ENCODE measurements at places on chromosomes 11 and 22.

DNA sequence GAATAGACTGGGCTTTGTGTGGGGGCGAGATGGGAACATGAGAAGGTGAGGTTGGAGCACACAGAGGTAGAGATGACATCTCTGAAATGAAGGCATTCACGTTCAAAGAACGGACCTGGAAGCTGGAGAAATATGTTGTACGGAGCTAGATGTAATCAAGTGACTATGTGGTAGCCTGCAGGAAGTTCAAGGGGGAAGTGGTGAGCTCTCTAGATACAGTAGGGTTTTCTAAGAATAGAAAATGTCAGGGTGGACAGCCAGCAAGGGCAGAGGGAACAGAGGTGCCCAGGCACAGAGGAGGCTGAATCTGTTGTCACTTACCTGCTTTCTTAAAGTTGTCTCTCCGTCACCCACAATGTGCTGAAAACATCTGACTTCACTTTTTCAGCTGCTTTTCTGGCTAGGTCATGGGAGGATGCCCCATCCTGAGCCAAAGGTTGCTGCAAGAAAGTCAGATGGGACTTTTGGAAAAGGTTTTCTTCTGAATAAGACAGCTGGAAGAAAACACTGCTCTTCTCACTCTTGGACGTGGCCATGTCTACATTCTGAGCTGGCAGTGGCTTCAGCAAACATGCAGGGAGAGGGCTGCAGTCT, 171.5 kb upstream of the B3GAT1 start:
- H3K36me3 ChIP-seq = no peaks in the 10 kb centered on the region
- no peak for DNase-seq
- H3K4me3 ChIP-seq = no peak overlapping the region
- H3K4me1 ChIP-seq = no peaks in the 10 kb centered on the region
- no peak overlapping the region for H3K27ac ChIP-seq
- peaks cover 6% of the 10 kb centered on the region for H3K27me3 ChIP-seq

- no peak for DNase-seq
- H3K4me1 ChIP-seq = no peaks in the 10 kb centered on the region
- H3K27me3 ChIP-seq = no peaks in the 10 kb centered on the region
These were observed 349.8 kb upstream of the PITPNB start for GRCh38 chr22:28268850-28269249.

- H3K4me3 ChIP-seq = no peak overlapping the region
- DNase-seq = no peak
- H3K4me1 ChIP-seq = no peaks in the 10 kb centered on the region
These were observed 14.0 kb downstream of the PSMD13 start for GRCh38 chr11:250740-251299.

GRCh38 chr11:911031-911889, 650 bp upstream of the CHID1 start:
- peak overlapping the region; percentile 80 for H3K27ac ChIP-seq
- H3K4me3 ChIP-seq = peak overlapping the region; percentile 82
- peaks cover 17% of the 10 kb centered on the region for H3K4me1 ChIP-seq
- H3K27me3 ChIP-seq = no peaks in the 10 kb centered on the region
- DNase-seq = no peak
- no peaks in the 10 kb centered on the region for H3K36me3 ChIP-seq

GRCh38 chr11:34267013-34267412, 90.8 kb downstream of the ABTB2 start:
- no peak for DNase-seq
- H3K4me1 ChIP-seq = peaks cover 51% of the 10 kb centered on the region
- H3K4me3 ChIP-seq = no peak overlapping the region

GRCh38 chr11:118597556-118597955, 9.9 kb upstream of the PHLDB1 start:
- H3K4me3 ChIP-seq = no peak overlapping the region
- H3K27me3 ChIP-seq = no peaks in the 10 kb centered on the region
- no peaks in the 10 kb centered on the region for H3K4me1 ChIP-seq
- DNase-seq = no peak

DNA sequence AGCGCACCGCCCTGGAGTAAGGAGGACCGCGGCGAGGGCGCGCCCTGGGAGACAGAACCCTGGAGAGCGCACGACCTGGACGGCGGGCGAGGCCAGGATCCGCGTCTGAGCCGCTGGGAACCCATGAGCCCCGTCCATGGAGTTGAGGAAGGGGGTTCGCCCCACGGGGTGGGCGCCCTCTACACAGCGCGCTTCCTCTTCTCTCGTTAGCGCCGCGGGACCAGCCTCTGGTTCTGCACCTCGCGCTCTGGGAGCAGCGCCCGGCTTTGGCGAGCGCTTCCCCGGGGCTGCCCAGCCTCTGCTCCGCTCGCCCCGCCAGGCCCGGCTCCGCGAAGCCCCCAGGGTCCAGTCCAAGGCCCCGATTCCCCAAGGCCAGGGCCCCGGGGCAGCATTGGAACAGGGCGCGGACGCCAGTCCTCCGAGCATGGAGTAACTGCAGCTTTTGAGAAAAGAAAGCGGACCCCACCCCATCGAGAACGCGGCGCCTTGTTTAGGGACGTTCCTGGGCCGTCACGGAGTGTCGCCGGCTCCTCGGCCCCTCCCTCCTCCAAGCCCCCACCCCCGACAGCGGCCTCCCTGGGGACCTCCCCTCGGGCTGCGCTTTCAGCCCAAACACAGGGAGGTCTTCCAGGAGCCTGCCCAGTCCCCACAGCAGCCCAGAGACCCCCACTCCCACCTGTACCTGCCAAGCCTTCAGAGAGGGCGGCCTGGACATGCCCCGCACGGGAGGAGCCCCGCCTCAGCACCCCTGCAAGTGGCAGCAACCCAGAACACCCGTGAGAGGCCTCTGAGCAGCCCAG, 56.2 kb downstream of the BRD1 start:
- H3K4me1 ChIP-seq = no peaks in the 10 kb centered on the region
- H3K4me3 ChIP-seq = no peak overlapping the region

DNA sequence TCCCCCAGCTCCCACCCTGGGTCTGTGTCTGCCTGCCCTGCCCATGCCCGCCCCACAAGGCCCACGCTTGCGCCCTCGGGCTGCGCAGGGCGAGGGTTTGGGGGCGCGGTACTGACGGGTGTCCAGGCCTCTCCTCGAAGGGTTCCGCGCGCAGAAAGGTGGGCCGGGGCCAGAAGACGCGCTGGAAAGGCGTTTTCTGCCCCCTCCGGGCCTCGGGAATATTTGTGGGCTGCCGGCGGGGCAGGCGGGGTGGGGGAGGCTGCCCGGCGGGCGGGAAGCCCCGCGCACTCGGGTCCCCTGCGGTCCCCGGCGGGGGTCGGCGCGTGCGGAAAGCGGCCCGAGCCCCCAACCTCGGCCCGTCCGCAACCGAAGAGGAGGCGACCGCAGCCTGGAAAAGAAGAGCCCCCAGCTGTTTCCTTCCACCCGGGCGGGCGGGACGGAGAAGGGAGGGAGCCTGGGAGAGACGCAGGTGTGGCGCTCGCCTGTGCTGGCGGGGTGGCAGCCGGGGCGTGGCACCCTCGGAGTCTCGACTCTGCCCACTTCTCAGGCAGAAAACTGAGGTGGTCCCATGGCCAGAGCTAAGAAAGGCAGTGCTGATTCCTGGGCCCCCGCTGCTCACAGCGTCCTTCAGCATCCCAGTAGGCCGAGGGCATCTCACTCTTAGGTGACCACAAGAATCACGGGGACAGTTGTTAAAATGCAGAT, 59.0 kb downstream of the THAP12 start:
- peaks cover 3% of the 10 kb centered on the region for H3K27me3 ChIP-seq
- no peak overlapping the region for H3K27ac ChIP-seq
- H3K4me3 ChIP-seq = no peak overlapping the region

GRCh38 chr11:11265994-11266606, 87.0 kb downstream of the CSNK2A3 start:
- no peaks in the 10 kb centered on the region for H3K4me1 ChIP-seq

GRCh38 chr22:49620003-49620556, 207.6 kb downstream of the BRD1 start:
- no peaks in the 10 kb centered on the region for H3K36me3 ChIP-seq
- DNase-seq = no peak
- H3K4me3 ChIP-seq = no peak overlapping the region
- no peaks in the 10 kb centered on the region for H3K4me1 ChIP-seq

Measured in Panc1 (cell line).